H9 (cell line): ENCODE measurements at places on chromosomes 5 and 9. TPM values are rescaled to one million over a fixed set of nuclear protein-coding genes. Genes with fewer than 3 reads are reported as not detected.

GRCh38 chr9:95481000-95481399, 35.8 kb downstream of the PTCH1 start:
- H3K27me3 ChIP-seq: no peaks in the 10 kb centered on the region
- no peak overlapping the region for H3K4me3 ChIP-seq
- no peak for DNase-seq
- H3K27ac ChIP-seq: no peak overlapping the region
- peaks cover 7% of the 10 kb centered on the region; the same call in 2 of the 3 replicates for H3K36me3 ChIP-seq

The SPATA31A3 gene
- 0.35 and 0.46 TPM in 2 replicates for total RNA-seq

DNA sequence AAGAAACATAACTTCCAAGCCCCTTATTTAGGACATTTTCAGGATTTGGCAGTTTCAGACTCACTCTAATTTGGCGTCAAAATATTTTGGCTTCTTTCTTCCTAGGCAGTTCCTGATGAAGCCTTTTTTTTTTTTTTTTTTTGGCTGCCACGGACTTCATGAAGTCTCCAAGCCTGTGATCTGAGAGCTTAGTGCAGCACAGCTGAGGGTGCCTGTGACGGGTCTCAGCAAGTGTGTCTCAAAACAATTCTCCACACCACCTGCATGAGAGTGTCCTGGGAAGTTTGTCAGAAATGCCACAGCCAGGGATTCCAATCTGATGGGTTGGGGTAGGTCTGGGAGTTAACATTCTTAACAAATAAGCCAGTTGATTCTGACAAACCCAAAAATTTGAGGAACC, 6.0 kb upstream of the ESM1 start:
- no peak overlapping the region for H3K27ac ChIP-seq
- DNase-seq: no peak
- no peaks in the 10 kb centered on the region for H3K36me3 ChIP-seq

GRCh38 chr9:84366683-84367082, 26.1 kb upstream of the SLC28A3 start:
- H3K36me3 ChIP-seq: no peaks in the 10 kb centered on the region
- no peak overlapping the region for H3K4me3 ChIP-seq
- no peak overlapping the region for H3K27ac ChIP-seq

DNA sequence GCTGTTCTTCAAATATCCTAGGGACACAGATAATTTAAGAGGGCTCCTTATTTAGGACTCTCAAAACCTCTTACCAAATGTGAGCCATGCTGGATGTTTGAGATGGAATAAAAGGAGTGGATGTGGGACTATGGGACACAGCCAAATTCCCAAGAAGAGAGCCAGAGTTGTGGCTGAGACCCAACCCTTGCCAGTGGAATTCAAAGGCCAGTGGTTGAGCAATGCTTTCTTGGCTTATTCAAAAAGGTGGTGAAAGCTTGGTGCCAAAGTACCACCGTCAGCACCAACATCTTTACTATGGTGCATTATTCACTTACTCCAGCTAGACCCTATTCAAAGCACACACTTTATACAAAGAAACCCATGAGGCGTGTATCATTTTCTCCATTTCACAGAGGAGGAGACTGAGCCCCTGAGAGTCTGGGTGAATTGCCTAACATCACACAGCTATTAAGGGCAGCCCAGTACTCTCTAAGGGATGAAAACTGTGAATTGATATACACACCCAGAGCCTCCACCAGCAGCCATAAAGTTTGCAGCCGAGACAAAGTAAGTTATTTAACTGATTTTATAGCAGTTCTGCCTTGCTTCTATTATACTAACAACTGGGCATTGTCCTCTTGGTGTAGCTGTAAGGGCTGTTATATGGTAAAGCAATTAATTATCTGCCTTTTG, 391.7 kb downstream of the ACTL7B start:
- no peaks in the 10 kb centered on the region for H3K4me1 ChIP-seq
- no peaks in the 10 kb centered on the region for H3K36me3 ChIP-seq
- DNase-seq: no peak
- no peak overlapping the region for H3K27ac ChIP-seq
- no peak overlapping the region for H3K4me3 ChIP-seq
- H3K27me3 ChIP-seq: no peaks in the 10 kb centered on the region

- no peaks in the 10 kb centered on the region for H3K4me1 ChIP-seq
- no peak overlapping the region for H3K4me3 ChIP-seq
- H3K27ac ChIP-seq: no peak overlapping the region
- peaks cover 10% of the 10 kb centered on the region for H3K36me3 ChIP-seq
Measured at GRCh38 chr5:103973669-103974068, 411.1 kb upstream of the NUDT12 start.

The EPB41L4B gene
- 18.9 and 19.7 TPM in 2 replicates for total RNA-seq

- no peaks in the 10 kb centered on the region for H3K27me3 ChIP-seq
- DNase-seq: no peak
- H3K4me1 ChIP-seq: no peaks in the 10 kb centered on the region; the same call in 1 of the 2 replicates
Measured at GRCh38 chr5:166365164-166365563, 1926.3 kb upstream of the WWC1 start.

The C9 gene
- total RNA-seq: not detected in 2 replicates

The PLCXD3 gene
- not detected in 2 replicates for total RNA-seq

- H3K4me3 ChIP-seq: no peak overlapping the region
- no peaks in the 10 kb centered on the region for H3K36me3 ChIP-seq
- no peak overlapping the region for H3K27ac ChIP-seq
- no peaks in the 10 kb centered on the region for H3K27me3 ChIP-seq
Measured at GRCh38 chr9:86955561-86955960, 8.3 kb upstream of the GAS1 start.
